ENCODE measurements at places on chromosomes 5 and 9. TPM values are rescaled to one million over a fixed set of nuclear protein-coding genes. Genes with fewer than 3 reads are reported as not detected.

DNA sequence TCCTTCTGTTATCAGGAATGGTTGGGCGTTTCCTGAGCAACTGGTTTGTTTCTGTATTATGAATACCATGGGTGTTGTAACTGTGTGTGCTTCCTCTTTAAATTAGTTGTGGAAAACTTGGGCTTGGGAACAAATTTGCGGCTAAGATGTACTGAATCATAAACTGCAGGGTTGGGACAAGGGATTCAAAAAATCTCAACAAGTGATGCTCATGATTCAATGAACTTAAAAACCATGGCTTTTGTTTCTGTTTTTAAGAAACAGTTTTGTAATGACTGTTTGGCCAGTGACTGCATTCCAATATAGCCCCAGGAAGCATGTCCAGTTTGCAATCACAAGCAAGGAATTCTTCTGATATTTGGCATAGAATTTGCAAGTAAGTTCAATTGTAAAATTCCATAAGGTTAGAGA lies 657.5 kb upstream of the WWC1 start:
- DNase-seq = no peak
- H3K27ac ChIP-seq = no peak overlapping the region
- H3K4me3 ChIP-seq = no peak overlapping the region
- peaks cover 3% of the 10 kb centered on the region for H3K27me3 ChIP-seq

- DNase-seq = peak; percentile 64
- H3K36me3 ChIP-seq = no peaks in the 10 kb centered on the region
- H3K4me1 ChIP-seq = peaks cover 6% of the 10 kb centered on the region
- peak overlapping the region; percentile 95 for H3K4me3 ChIP-seq
- peak overlapping the region; percentile 90 for H3K27ac ChIP-seq
- peaks cover 6% of the 10 kb centered on the region for H3K27me3 ChIP-seq
Observed at GRCh38 chr9:122904466-122904822, 715 bp downstream of the RC3H2 start.

- no peak overlapping the region for H3K27ac ChIP-seq
- no peaks in the 10 kb centered on the region for H3K36me3 ChIP-seq
- peaks cover 16% of the 10 kb centered on the region for H3K4me1 ChIP-seq
- DNase-seq = no peak
Observed at GRCh38 chr9:112162621-112163413, 12.3 kb downstream of the SUSD1 start.

GRCh38 chr5:132865668-132866341 lies 464 bp downstream of the GDF9 start:
- H3K4me3 ChIP-seq = peak overlapping the region; percentile 96
- peaks cover 3% of the 10 kb centered on the region for H3K27me3 ChIP-seq
- no peak for DNase-seq
- peaks cover 11% of the 10 kb centered on the region for H3K4me1 ChIP-seq
- no peaks in the 10 kb centered on the region for H3K36me3 ChIP-seq

The LHX3 gene
- 0.81 TPM for total RNA-seq

The TIMD4 gene
- not detected for total RNA-seq

The CACFD1 gene
- 45.4 TPM for total RNA-seq
